Smooth muscle cell of trachea (primary cell): ENCODE measurements at places on chromosomes 5 and 9. TPM values are rescaled to one million over a fixed set of nuclear protein-coding genes. Genes with fewer than 3 reads are reported as not detected.

LRRC70 gene
- 0.50 and 1.3 TPM in 2 replicates for total RNA-seq

PKD2L2 gene
- not detected in 2 replicates for total RNA-seq

TMEM174 gene
- not detected in 2 replicates for total RNA-seq

SH3RF2 gene
- total RNA-seq: 1.0 and 1.2 TPM in 2 replicates

PCDHA1 gene
- under 0.01 TPM in 1 of 2 replicates, not detected in the other for total RNA-seq

F12 gene
- total RNA-seq: 0.17 TPM in 1 of 2 replicates, not detected in the other

TTC23L gene
- total RNA-seq: under 0.01 and 0.87 TPM in 2 replicates

LCN1 gene
- not detected in 2 replicates for total RNA-seq

LHX3 gene
- under 0.01 TPM in 1 of 2 replicates, not detected in the other for total RNA-seq

PRDM9 gene
- total RNA-seq: not detected in 2 replicates
